ENCODE measurements at places on chromosomes 5 and 9. TPM values are rescaled to one million over a fixed set of nuclear protein-coding genes. Genes with fewer than 3 reads are reported as not detected.

The ALDOB gene
- total RNA-seq: not detected

GRCh38 chr5:95818181-95819147, 4.1 kb downstream of the GLRX start:
- H3K4me3 ChIP-seq: peak overlapping the region; percentile 77
- peaks cover 20% of the 10 kb centered on the region for H3K36me3 ChIP-seq
- peak overlapping the region; percentile 91 for H3K27ac ChIP-seq
- peak; percentile 60 for DNase-seq
- no peaks in the 10 kb centered on the region for H3K27me3 ChIP-seq

DNA sequence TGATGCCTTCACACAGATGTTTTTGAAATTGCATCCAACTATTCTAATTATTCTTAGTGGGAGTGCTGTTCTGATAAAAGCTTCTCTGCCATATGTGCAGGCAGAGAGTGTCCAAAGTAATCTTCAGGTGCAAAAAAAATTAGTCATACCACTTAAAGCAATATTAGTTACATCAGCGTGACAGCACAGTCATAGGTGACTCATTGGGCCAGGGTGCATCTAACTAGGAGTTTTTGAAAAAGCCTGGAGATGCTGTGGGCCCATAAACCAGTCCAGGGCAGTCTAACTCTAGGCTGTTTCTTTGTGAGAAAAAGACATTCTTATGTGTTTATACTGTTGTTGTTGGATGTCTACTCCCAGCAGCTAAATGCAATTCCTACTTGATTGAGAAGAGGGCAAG, 33.0 kb upstream of the C6 start:
- H3K4me3 ChIP-seq: no peak overlapping the region
- no peaks in the 10 kb centered on the region for H3K27me3 ChIP-seq
- H3K36me3 ChIP-seq: no peaks in the 10 kb centered on the region
- no peak overlapping the region for H3K27ac ChIP-seq
- DNase-seq: no peak

The CCL28 gene
- 5.4 TPM for total RNA-seq

The NUTM2F gene
- total RNA-seq: not detected

All from activated naive CD4-positive, alpha-beta T cell treated with anti-CD3 and anti-CD28 coated beads for 36 hours (primary cell).